ENCODE measurements at places on chromosomes 13 and 19.

DNA sequence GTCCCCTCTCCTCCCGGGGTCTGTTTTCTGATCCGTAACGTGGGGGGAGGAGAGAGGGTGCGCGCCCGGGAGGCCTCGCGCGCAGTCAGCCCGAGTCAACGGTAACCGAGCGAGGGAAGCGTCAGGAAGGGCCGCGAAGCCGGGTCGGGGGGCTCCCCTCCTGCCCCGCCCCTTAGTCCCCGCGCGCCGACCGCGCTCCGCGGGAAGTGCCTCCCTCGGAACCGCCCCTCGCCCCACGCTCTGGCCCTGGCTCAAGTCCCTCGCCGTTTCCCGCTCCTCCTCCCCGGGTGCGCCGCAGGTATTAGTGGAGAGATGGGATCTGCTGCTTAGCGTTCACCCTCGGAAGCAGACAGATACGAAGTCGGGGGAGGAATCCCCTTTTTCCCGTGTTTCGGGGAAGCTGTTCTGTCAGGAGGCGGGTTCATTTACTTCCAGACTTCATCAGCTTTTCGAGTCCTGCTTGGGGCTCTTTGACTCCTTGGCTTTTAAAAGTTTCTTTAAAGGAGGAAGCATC lies 770 bp downstream of the HNRNPM start:
- peak; percentile 49 for DNase-seq

DNA sequence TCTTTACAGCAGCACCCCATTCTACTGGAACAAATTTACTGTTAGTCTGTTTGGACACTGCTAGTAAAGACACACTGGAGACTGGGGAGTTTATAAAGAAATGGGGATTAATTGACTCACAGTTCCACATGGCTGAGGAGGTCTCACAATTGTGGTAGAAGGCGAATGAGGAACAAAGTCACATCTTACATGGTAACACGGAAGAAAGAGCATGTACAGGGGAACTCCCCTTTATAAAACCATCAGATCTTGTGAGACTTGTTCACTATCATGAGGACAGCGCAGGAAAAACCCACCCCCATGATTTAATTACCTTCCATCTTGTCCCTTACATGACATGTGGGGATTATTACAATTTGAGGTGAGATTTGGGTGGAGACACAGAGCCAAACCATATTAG lies 1204.2 kb downstream of the SLITRK1 start:
- no peak for DNase-seq

DNA sequence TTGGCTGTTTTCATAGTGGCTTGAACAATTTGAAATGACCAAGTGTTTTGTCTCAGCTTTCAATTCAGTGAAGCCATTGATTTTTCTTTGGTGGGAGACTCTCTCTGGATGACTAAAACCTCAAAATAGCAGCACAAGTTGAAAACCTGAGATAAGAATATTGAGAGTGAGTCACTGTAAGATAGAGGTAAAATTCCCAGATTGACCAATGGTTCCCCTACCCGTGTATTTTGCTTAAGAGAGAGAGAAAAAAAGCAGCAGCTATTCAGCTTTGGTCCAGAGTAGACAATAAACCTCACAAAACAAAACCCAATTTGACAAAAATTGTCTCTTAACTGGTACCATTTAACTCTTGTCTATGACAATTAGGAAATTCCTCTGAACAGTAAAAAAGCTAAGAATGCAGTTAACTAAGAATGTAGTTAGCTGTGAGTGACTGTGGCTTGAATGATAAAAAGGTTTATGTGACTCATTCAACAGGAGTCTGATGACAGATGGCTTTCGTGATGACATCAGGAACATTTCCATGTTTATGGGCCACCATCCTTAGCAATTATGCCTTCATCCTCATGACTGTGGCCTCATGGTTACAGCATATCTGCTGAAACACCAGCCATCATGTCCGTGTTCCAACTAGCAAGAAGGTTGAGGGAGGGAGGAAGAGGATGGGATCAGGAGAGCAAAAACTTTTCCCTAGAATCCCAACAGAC lies 356.9 kb downstream of the NDFIP2 start:
- DNase-seq, result no peak

- DNase-seq, result no peak
These were observed 65.2 kb downstream of the TEX26 start for GRCh38 chr13:30997697-30998096.

DNA sequence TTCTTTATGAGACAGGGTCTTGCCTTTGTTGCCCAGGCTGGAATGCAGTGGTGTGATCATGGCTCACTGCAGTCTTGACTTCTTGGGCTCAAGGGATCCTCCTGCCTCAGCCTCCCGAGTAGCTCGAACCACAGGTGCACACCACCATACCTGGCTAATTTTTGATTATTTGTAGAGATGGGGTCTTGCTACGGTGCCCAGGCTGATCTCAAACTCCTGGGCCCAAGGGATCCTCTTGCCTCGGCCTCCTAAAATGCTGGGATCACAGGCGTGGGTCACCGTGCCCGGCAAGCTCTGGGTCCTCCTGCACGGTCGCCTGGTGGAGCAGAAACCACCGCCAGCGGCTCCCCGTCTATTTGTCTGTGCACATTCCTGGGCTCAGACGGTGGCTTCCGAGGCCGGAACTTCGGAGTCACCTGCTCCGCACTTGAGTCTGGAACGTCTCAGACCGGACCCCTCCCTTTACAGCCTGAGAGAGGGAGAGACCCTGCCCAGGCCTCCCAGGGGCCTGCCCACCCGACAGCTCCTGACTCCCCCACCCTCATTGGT lies 22.2 kb downstream of the EFNA2 start:
- no peak for DNase-seq

DNA sequence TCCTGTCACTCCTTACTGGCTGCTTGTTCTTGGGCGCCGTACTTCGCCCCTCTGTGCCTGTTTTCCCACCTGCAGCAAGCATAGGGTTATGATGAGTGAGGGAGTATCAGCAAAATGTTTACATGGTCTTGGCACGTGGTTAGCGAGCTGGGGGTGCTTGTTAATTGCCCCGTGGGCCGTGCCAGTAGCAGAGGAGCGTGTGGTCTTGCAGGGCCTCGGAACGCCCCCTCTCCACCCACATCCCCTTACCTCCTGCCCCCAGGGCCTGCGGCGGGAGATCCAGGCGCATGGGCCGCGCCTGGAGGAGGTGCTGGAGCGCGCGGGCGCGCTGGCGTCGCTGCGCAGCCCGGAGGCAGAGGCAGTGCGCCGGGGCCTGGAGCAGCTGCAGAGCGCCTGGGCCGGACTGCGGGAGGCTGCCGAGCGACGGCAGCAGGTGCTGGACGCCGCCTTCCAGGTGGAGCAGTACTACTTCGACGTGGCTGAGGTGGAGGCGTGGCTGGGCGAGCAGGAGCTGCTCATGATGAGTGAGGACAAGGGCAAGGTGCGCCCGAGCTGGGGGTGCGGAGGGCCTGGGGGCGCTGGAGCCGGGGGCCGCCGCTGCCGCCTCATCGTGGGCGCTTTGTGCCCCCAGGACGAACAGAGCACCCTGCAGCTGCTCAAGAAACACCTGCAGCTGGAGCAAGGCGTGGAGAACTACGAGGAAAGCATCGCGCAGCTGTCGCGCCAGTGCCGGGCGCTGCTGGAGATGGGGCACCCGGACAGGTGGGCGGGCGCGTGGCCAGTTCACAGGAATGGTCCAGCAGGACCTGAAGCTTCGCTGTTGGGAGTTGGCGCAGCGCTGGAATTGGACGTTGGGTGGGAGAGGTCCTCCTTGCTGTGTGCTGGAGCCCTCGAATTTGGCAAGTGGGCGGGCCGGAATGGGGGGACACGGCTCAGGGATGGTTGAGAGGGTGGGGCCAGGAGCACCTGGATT lies 22.5 kb upstream of the SHKBP1 start:
- no peak for DNase-seq

DNA sequence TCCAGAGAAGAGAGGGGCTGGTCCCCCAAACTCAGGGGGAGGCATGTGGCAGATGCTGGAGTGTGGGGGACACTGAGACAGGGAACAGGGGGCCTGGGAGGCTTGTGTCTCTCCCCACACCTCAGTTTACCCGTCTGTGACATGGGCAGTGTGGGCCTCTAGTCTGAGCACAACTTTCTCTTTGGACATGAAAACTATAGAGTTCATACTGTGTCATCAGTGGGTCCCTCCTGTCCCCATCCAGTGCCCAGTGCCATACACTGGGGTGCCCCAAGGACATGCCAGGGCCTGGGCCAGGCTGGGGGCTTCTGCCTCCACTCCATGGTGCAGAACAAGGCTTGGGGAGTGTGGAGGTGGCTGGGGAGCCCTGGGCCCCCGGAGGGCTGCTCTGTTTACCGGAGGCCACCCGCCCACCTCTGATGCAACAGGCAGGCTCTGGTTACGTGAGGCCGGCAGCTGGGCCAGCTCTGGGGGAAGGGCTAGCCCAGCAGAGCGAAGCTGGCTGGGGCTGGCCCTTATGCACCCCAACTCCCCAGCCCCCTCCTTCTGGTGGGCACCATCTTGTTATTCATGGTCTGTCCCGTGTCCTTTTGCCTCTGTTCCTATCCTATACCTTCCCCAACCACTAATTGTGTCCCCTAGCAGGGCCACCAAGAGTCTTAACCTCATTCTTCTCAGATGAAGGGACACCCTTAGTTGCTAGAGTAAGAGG lies 1.9 kb upstream of the MEF2B start:
- no peak for DNase-seq

DNA sequence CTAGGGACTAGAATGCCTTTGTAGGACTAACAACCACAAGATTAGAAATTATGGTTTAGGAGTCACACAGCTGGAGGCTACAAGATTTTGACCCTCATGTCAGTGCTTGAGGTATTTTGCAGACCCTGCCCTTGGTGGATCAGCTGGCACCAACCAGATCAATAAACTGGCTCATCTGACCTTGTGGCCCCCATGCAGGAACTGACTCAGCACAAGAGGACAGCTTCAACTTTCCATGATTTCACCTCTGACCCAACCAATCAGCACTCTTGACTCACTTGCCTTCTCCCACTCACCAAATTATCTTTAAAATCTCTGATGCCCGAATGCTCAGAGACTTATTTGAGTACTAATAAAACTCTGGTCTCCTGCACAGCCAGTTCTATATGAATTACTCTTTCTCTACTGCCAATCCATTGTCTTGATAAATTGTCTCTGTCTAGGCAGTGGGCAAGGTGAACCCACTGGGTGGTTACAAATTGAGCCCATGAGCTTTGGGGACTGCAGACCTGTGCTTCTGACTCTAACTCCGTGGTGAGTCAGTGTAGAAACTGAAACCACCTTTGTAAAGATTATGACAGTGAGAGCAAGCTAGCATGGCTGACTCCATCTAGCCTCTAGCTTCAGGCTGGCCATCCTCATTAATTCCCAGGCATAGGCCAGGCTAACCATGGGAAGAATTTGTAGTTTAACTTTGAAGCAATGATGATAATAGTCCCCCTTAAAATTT lies 33.9 kb upstream of the CEACAM8 start:
- no peak for DNase-seq

GRCh38 chr13:33968520-33969507 lies 150.9 kb downstream of the RFC3 start:
- no peak for DNase-seq

Measured in activated T-helper 1 cell treated with anti-CD3 and anti-CD28 coated beads, Interleukin-12 subunit alpha, Interleukin-12 subunit beta, Interleukin-2, Interleukin-4 antibody, amounts not matched to agents 30 ng/mL and 10 ng/mL and 1 ng/mL, durations not matched to agents 14 hours and 24 hours and 36 hours (primary cell).